ENCODE measurements at places on chromosomes 6 and 20. TPM values are rescaled to one million over a fixed set of nuclear protein-coding genes. Genes with fewer than 3 reads are reported as not detected.

GRCh38 chr6:20706238-20706938, 172.1 kb downstream of the CDKAL1 start:
- DNase-seq = no peak

GRCh38 chr6:79431537-79431933, 105.7 kb downstream of the LCA5 start:
- no peak for DNase-seq

DNA sequence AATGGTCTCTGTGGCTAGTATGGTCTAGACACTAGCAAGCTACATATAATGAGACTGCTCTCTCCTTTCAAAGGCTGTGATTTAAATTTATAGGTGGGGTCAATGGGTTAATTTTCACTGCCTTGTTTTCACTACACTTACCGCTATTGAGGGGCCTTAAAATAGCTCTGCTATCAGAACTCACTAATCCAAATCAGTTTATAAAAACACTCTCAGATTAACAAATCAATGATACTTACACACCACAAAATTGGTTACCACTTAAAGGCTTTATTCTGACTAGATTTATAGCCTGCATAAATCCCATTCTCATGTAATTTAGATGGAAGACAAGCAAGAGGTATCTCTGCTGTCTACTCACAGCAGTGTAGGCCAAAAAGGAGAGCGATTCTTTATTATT, 313.0 kb upstream of the AGPAT4 start:
- DNase-seq = no peak

DNA sequence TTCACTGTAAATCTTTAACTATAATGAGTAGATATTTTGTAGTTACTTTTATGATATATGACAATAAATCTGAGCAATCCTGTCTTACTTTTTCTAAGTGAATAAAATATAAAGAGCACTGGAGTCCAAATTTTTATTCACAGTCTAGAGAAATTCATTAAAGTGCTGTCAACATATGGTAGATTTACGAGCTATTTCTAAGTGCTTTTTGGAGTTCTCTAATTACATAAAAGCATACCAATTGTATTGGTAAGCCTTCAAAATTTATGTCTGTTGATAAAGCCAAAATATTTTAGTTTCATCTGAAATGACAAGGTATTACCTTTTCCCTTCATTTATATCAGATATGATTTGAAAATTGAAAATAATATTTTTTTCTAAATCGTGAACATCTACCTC, 75.4 kb downstream of the MAN1A1 start:
- no peak for DNase-seq

GRCh38 chr6:17638212-17638715, 38.2 kb downstream of the FAM8A1 start:
- no peak for DNase-seq

- no peak for DNase-seq
Observed at GRCh38 chr6:39273406-39273821, 40.8 kb downstream of the KCNK17 start.

BTN1A1 gene
- total RNA-seq = not detected

ZNF341 gene
- total RNA-seq = 2.0 TPM

DNA sequence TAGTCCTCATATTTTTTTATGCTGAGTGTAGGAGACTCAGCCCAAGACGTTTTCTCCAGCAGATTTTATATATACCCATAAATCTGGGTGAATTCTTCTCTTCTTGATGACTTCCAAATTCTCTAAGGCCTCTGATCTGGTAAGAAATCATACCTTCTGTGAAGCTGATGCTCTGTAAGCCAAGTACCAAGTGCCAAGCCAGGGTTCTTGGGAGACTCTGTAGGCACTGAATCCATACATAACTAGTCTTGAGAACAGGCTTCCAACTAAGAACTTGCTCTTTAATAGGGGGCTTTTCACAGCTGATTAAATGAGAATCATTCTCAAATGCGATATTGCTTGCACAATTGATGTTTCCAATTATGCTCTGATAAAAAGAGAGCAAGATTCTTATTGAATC, 87.6 kb downstream of the PRKN start:
- DNase-seq = no peak

FOXA2 gene
- total RNA-seq = not detected

DNA sequence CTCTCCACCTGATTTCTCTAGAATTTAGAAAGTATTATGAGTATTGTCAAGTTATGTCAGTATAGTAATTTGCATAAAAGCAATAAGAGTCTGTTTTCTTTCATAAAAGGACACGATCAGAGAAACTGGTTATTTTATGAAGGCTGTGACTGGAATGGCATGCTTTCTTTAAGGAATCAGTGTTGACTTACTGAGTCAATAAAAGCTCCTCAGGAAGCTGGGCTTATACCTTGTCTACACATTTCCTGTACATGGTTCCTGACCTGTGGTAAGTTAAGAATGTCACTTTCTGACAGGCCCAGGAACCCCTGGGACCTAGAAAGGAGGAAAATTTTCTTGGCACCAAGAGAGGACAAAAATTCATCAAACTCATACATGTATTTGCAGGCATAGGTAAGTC, 1224.0 kb upstream of the ADGRB3 start:
- DNase-seq = no peak

PRDM13 gene
- not detected for total RNA-seq

GRCh38 chr6:99151634-99152346, 197.7 kb downstream of the FAXC start:
- no peak for DNase-seq

GRCh38 chr6:162798546-162799266, 70.9 kb downstream of the PACRG start:
- no peak for DNase-seq

LAMA2 gene
- 91.5 TPM for total RNA-seq

LY6G6D gene
- total RNA-seq = not detected

- no peak for DNase-seq
Observed at GRCh38 chr6:102553214-102553613, 1159.7 kb downstream of the GRIK2 start.

VSTM2L gene
- total RNA-seq = 6.4 TPM

DNA sequence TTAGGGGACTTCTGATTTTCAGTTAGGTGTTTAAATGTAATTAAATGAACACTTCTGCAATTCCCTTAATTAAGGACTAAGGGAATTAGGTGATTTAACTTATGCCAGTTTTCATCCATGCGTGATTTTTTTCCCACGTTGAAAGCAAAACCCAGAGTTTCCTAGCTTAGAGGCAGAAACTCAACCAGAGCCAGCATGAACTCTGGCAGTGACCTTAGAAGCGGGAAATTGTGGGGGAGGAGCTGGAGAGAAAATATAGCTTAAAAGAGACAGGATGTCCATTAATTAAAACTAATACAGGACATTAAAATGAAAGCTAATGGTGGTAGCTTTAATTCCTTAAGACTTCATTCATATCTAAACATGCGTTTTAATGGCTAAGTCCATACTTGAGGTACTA, 41.6 kb downstream of the IYD start:
- DNase-seq = no peak

DNA sequence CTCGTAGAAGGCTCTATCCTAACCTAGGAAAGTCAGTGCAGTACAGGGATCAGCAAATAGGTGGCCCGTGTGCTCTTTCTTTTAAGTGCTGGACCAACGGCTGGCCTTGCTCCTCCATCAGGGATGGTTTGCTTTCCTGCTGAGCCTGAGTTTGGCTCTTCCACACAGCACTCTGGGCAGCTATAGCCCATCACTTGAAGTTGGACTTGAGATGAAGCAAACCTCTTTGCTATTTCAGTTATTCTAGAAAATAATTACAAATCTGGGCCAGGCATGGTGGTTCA, 66.9 kb upstream of the KCNK16 start:
- no peak for DNase-seq

DNA sequence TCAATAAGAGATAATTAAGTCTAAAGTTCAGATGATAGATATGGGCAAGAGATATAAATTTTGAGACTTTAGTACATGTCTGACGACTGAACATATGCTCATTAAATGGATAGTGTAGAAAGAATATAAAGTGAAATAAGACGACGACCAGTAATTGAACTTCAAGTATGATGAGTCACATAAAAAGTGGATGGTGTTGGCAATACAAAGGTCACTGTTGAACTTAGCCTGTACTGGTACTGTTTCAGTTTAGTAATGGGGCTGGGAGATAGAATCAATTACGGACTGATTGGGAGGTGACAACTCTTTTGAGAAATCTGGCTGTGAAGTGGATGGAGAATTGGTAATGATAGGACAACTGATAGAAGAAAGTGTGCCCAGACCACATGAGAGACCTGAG, 68.1 kb downstream of the IBTK start:
- DNase-seq = no peak

DNA sequence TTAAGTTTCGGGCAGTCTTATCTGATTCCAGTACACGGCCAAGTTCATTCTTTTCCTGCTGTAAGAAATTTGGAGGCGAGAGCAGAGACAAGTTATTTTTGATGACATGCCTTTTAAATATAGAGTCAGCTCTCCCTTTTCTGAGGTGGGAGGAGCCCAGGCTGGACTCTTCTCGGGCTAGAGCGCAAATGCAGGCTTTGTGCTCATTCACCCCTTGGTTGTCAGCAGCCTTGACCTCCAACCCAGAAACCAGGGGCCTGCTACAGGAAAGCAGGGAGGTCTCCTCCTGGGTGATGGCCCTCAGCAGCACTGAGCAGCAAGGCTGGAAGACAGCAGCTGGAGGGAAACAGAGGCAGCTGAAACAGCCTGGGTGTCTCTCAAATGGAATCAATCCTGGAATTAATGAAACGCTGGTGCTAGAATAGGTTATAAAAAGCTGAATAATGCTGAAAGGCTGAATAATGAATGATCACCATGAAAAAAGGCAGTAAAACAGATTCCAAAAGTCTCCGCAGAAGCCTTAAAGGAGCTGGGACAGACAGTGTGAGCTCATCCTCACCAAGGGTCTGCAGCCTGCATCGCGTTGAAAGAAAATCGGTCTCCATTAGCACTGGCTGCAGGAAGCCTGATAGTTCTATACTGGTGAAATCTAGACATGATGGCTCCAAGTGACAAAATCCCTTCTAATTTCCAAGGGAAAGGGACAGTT, 28.2 kb upstream of the ECI2 start:
- DNase-seq = no peak

KIFC1 gene
- 0.29 TPM for total RNA-seq

DNA sequence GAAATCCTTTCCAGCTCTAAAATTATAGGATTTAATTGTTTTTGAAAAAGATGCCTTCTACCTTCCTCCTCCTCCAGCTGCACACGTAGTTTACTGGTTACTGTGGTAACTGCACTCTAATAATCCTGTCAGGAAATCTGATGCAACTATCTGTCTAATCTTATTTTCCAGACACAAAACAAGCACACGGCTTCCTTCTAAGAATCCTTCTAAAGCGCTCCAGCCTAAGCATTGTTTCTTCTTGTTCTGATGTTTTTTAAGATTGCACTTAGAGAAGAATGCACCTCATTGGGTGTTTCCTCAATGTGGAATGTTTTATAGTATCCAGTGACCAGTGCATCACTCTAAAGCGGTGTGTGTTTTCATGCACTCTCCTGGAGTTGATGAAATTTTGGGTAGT, 63.6 kb downstream of the CARMIL1 start:
- no peak for DNase-seq

TAGAP gene
- 2.5 TPM for total RNA-seq

ENPP5 gene
- 0.71 TPM for total RNA-seq

DNA sequence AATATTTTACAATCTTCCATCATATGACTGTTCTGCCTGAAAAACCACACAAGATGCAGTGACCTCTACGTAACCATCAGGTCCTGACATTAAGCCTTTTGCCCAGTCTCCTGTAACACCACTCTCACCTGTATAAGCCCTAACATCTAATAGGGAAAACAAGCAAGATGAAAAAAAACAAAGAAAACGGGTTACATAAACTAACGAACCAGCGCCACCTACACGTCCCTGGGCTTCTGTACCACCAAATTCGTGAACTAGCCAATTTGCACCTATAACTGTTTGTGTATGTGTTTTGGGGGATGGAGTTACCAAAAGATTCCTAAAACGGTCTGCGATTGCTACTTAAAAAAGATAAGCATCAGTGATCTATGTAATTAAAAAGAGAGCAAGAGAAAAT, 70.2 kb downstream of the BLOC1S5 start:
- no peak for DNase-seq

DNA sequence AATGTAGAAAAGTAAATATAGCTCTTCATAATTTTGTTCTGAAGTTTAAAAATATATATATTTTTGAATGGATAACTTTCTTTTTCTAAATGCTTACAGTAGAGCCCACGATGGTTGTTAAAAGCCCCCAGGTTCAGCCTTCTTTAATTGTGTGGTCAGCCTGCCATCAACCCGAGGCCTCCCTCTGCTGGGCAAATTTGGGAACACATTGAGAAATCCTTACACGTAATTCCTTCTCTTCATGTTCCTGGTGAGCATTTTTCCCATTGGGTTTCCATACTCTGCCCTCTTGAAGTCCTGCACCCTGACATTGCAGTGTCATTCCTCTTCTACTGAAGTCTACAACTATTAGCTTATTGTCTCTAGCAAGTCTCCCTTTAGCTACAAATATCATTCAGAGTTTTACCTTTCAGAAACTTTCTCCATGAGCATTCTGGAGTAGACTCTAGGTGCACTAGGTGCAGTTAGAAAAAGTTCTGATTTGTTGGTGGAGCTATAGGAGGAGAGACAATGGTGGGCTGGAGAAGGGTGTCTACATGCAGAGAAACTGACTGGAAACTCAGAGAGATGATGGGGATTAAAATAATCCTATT, 40.6 kb downstream of the TRIM38 start:
- no peak for DNase-seq

DNA sequence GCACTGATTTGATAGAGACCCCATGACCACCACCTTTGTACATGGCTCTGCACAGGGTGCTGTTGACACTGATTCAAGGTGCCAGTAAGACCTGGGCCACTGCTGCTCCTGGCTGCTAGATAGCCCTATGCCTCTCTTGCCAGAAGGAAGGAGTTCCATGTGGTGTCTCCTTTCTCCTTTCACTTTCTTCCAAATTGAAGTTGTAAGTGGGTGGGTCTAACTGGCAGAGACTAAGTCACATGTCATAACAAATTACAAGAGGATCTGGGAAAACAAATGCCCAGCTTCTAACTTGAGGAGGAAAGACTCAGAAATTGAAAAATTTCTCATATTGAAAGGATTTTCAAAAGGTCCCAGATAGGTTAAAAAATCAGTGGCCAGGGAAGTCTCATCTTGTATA, 116.8 kb downstream of the TFAP2B start:
- DNase-seq = no peak

COL9A3 gene
- 1.9 TPM for total RNA-seq

IPCEF1 gene
- 4.0 TPM for total RNA-seq

TRERF1 gene
- total RNA-seq = 5.6 TPM

GRCh38 chr20:4546786-4547185, 174.9 kb upstream of the PRND start:
- no peak for DNase-seq

DNA sequence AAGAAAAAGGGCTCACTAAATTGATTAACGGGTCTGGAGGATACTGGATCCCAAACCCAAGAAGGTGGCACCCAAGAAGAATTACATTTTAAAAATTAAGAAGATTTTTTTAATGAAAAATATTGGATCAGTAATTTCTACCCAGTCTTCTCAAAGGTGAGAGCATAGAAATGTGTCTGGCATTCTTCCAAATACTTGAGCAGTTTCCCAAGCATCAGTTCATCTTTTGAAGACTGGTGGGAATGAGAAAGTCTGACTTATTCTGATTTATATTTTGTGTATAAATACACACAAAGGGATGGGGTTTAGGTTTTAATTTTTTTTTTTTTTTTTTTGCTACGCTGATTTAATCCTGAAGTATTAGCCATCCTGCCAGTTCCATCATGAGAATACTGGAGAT, 3.3 kb downstream of the MGME1 start:
- no peak for DNase-seq

Data from posterior vena cava (tissue), 2 donors.